Stimulated activated naive CD4-positive, alpha-beta T cell (primary cell): ENCODE measurements at places on chromosomes 6 and 20.
A peak's percentile ranks its signal among the peaks of the same experiment; 100 is the strongest.

DNA sequence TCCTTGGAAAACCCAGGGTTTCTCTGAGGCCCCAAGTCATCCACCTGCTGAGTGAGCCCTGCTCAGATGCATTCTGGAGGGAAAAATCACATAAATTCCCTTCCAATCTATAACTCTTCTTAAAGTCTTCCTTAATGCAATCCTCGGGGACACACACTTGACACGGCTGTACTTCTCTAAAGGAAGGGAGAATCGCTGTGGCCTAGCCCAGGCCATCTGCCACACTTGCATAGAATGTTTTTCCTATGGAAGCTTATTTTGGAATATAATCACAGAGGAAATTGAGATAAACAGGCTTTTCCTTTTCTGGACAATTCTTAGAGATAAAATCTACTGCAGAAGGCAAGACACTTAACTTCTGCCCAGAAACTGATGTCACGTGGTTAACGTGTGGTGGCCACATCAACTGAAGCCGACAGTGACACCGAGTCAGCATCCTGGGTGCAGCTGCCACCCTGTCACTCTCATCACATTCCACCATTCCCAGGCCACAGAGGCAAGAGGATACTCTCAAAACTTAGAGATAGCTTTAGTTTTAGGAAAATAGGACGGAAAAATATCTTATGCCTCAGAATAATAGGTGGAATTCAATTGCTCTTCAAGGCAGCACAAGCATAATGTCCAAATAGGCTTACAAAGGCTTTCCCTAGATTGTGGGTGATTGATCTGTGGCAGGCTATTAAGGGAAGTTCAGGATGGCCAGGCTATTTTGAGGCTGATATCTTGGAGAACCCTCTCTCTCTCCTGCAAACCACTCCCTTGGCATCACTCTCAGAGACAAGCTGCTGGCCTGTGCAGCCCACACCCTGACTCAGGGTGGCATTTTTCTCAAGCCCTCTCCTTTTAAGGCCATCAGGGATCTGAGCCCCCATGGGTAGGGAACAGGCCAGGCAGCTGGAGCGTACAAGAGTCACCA is 29.6 kb downstream of the PSMB1 start:
- no peak for DNase-seq

- peak; percentile 89 for DNase-seq
Measured at GRCh38 chr6:149065658-149066556, 251.6 kb upstream of the TAB2 start.

GRCh38 chr6:156098839-156099238 is 643.2 kb upstream of the NOX3 start:
- no peak for DNase-seq

- no peak for DNase-seq
Measured at GRCh38 chr20:17869295-17869994, 99.1 kb downstream of the SNX5 start.
